ENCODE measurements at places on chromosomes 5 and 9.

- no peak for DNase-seq
Measured at GRCh38 chr5:129639331-129639730, 108.6 kb upstream of the MINAR2 start.

DNA sequence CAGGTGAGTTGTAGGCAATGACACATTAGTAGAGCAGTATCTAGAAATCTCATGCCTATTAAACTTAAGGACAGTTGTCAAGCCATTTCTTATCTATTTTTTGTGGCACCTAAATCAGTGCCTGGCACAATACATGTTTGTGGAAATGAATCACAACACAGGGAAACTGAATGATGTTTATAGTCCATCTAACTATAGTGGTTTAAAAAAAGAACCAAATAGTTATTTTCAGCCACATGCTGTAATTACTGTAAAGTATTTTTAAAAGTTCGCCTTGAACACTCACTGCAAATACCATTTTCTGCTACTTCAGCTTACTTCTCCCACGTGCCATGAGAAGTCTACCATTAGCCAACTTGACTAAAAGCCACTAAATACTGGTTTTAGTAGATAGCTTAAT is 21.9 kb downstream of the FNBP1 start:
- no peak for DNase-seq

DNA sequence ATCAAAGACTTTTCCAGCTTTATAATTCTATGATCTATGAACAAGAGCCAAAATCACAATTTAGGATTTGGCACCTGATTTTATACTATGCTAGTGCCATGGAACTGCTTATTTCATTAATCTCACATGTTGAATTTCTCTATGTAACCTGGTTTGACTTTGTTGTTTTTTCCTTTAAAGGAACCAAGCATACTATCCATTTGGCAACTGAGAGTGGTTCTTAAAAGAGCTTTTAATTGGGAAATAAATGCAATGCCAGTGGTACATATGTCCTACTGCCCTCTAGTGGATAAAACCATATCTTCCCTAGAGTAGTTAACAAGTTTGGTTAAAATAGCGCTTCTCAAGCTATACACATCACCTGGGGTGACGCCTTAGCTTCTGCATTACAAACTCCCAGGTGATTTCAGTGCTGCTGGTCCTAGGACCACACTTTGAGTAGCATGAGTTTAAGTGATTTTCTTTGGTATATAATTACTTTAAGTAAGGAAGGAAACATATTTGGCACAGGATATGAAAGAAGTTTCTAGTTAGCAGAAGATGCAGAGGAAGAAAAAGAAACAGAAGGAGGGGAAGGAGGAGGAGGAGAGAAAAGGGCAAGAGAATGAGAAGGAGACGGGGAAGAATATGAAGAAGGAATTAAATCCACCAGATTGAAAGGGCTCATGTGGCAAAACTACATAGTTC is 56.8 kb downstream of the FGF10 start:
- DNase-seq: no peak

DNA sequence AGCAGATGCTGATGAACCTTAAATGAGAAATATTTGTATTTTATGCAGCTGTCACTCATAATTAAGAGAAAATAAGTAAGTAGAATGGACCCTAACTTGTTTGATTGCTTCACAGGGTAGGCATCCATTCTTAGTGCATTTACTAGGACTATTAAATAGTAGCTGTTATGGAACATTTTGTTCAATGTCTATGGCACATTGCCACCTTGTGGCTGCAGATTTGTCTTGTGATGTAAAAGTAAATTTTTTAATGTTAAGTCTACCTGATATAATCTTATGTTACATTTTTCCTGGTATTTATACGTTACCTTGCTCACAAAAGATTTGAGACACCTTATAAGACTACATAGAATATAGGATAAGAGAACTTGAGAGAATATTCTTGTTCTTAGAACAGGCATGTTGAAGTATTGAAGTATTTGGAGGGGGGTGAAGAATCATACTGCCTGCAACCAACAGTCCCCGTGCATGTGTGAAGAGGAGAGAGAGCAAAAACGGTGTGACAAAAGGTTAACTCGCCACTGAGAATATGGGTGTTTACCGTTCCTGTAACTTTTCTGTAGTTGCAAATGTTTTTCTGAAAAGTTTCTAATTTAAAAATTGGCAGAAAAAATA is 161.1 kb downstream of the MAST4 start:
- DNase-seq: no peak

- no peak for DNase-seq
Measured at GRCh38 chr5:142613271-142613671, 72.6 kb downstream of the FGF1 start.

DNA sequence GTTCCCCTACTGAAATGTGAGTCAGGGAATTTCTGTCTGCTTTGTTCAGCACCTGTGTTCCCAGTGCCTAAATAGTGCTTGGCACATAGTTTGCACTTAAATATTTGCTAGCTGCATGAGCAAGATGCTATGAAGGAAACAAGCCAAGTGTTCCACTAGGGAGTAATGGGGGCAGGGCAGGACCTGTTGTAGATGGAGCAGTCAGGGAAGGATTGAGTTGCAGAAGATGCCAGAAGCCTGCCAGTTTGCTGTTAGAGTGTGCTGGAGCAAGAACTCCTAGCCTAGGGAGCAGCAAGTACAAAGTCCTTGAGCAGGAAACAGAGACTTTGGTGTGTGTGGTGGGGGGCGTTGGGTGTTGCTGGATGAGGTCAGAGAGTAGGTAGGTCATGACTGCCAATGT is 87.5 kb downstream of the DAB2IP start:
- DNase-seq: no peak

DNA sequence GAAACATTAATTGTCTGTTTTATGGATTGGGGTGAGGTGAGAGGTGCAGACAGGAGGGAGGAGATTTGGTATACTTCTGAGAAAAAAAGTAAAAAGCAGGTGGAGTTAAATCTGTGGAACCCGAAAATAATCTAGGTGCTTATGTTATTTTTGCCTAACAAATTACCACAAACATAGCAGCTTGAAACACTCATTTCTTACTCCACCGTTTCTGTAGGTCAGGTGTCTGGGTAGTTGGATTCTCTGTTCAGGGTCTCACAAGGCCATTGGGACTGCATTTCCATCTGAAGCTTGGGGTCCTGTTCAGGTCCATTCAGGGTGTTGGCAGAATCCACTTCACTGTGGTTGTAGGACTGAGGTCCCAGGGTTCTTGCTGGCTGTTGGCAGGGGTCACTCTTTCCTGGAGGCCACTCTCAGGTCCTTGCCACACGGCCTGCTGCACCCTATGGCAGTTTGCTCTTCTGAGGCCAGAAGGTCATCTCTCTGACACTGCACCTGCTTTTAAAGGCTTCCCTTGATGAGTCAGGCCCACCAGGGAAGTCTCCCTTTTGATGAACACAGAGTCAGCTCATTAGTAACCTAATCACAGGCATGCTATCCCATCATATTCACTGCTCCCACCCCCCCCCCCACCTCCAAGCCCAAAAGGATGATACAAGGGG is 82.2 kb downstream of the TRIO start:
- no peak for DNase-seq

GRCh38 chr5:135186662-135187522 is 152.9 kb upstream of the PITX1 start:
- no peak for DNase-seq

GRCh38 chr9:37693260-37693659 is 42.5 kb downstream of the FRMPD1 start:
- no peak for DNase-seq

DNA sequence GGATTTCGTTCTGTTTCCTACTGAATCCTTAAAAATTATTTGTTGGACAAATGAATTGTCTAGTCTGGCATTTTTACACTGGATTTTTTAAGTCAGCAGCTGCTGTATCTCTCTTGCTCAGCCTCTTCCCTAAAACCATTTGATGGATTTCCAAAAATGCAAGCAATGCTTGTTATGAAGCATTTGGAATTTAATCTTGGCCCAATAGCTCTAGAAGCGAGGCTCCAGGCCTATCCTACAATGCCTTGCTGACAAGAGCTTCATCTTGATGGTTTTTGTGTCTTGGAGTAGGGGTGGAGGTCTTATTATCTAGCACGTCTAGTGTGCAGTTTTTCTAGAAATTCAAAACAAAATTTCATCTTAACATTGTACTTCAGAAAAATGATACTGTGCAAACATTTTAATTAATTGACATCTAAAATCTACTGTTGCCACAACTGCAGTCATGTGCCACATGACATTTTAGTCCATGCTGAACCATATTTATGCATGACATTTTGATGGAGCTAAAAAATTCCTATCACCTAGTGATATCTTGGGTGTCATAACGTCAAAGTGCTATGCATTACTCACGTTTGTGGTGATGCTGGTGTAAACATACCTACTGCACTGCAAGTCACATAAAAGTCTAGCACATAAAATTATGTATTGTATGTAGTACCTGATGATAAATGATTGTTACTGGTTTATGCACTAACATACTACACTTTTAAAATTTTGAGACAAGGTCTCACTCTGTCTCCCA is 5.9 kb upstream of the RAD23B start:
- no peak for DNase-seq

DNA sequence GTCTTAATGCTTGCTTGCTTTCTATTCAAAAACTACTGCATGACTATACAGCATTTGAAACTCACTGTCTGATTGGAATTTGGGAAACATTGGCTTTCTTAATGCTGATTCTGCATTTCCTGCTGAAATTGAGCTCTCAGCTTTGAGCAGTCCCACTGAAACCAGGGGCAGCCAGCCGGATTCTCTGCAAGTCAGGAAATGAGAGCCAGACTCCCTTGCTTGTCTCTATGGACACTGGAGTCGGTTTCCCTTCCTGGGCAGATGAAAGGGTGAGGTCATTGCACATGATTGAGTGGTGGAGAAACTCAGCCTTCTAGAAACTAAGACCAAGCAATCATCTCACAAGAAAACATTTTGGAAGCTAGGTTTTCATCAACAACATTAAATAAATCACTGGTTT is 119.7 kb upstream of the SPATA31C2 start:
- DNase-seq: no peak

GRCh38 chr5:80223561-80223960 is 32.3 kb downstream of the SERINC5 start:
- DNase-seq: no peak

- no peak for DNase-seq
Measured at GRCh38 chr5:171157276-171157675, 151.8 kb upstream of the TLX3 start.

DNA sequence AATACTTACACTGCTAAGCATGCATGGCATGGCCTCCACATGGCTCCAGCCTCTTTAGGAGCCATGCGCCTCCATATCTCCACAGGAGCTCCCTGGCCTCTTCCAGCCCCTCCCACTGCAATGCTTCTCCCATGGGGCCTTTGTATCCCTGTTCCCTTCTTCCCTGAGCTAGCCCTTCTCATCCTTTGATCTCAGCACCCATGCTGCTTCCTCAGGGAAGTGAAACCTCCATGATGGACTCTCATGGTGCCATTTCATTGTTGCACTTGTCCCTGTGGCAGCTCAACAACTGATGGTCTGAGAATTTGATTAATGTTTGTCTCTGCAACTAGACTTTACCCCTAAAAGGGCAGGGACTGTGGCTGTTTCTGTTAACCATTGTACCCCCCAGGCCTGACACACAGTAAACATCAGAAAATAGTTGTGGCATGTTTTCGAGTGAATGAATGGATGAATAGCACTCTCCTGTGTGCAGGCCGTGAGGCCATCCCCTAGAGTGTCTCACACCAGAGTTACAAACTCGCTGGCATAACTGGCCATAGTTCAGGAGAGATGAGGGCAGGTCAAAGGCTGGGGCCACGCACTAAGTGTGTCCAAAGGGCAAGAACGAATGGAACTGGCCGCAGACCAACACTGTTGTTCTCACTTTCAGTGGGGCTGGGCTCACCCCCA is 6.6 kb downstream of the IDNK start:
- DNase-seq: no peak

DNA sequence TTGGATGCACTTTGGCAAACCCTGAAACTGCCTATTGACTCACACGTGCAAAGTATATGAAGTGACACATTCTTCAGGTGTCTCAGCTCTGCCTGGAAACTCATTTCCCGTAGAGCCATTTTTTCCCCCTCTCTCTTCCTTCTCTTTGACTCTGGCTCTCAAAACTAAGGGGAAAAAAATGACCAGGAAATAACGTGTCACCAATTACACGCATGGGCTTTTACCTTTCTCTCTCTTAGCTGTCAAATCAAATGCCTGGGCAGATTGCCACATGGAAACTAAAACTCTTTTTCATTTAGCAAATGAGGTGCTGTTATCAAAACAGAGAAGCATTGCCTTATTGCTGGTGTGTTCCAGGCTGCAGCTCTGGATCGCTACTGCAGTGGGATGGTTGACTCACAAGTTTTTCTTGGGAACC is 18.3 kb upstream of the IFNK start:
- no peak for DNase-seq

DNA sequence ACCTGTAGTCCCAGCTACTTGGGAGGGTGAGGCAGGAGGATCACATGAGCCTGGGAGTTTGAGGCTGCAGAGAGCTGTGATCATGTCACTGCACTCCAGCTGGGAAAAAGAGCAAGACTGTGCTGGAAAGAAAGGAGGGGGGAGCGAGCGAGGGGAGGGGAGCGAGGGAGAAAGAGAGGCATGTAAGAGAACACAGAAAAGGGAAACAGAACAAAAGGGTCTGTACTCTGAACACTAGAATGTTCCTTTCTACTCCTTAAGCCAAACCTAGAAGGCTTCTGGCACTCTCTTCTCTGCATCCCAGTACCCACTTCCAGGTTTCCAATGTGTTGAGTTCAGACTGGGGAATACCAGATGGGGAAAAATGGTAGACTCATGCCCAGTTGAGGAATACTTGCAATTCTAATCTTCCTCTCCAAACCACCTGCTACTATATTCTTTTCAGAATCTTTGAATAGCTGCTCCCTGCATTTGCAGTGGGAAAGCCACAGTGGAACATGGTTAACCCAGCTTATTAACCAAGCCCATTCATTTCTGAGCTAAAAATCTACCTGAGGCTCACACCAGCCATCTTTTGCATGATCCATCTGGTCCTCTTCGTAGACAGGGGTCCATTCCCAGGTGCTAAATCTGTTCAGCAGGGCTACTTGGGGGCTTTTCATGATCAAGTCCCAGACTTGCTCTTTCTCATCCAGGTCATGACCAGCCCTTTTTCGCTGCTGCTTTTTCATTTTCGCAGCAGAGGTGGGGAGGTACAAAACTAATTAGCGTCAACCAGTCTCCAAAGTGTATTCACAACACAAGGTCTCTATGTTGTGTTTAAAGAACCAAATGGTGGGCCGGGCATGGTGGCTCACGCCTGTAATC is 34.9 kb downstream of the SEMA4D start:
- no peak for DNase-seq

DNA sequence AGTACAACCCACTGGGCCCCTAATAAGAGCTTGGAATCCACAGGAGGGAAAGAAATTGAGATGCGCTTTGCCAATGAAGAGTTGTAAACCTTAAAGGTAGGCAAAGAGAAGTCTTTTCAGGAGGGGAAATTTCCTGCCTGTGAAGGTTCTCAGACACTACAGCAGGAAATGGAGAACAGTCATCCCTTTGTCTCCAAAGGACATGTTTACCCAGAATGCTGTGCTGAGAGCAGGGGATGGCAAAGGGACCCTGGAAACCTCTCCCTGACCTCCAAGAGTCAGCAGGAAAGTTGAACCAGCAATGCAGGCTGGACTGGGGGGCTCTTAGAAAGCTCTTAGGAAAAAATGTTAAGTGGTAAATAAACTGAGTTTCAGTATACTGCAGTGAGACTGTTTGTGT is 103.2 kb downstream of the AK8 start:
- DNase-seq: no peak

GRCh38 chr9:116928289-116928688 is 241.2 kb downstream of the TRIM32 start:
- no peak for DNase-seq
